Stimulated activated CD8-positive, alpha-beta memory T cell treated with anti-CD3 and anti-CD28 coated beads, Interleukin-15, amount 100 ng/mL, for 24 hours (primary cell): ENCODE measurements at places on chromosomes 4 and X.

DNA sequence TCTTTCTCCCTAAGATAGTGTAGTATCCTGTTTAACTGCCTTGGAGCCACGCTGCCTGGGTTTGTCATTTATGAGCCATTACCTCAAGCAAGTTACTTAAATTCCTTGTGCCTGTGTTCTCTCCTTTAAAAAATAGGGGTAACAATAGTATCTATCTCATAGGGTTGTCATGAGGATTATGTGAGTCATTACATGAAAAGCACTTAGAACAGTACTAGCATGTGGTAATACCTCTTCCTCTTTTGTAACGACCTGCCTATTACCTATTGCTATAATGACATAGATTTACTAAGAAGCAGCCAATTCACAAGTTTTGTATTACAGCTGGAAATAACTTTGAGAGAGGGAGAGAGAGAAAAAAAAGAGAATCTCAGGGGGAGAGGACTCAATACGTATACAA, 834.7 kb downstream of the RAPGEF2 start:
- DNase-seq: no peak

DNA sequence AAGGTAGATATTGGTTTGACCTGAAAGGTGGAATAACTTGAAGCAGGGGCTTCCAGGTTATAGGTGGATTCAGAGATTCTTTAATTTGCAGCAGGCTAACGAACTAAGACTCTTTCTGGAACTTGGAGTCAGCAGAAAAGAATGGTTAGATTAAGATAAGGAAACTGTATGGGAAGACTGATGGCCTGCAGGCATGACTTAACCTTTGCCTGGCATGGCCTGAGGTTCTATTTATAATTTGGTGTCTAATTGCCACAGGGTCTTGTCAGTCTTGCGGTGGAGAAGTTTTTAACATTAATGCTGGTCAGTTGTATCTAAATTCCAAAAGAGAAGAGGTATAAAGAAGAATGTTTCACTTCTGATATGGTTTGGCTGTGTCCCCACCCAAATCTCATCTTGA, 110.3 kb upstream of the VCX3A start:
- DNase-seq: no peak

GRCh38 chrX:37781081-37781480, 1.2 kb downstream of the CYBB start:
- no peak for DNase-seq

GRCh38 chr4:81666491-81666890, 194.8 kb upstream of the RASGEF1B start:
- DNase-seq: no peak

- no peak for DNase-seq
These were observed 345.7 kb upstream of the HS3ST1 start for GRCh38 chr4:11774346-11774745.

GRCh38 chrX:636981-637659, 6.5 kb downstream of the SHOX start:
- DNase-seq: no peak

GRCh38 chrX:118928151-118928550, 46.3 kb upstream of the LONRF3 start:
- DNase-seq: no peak

DNA sequence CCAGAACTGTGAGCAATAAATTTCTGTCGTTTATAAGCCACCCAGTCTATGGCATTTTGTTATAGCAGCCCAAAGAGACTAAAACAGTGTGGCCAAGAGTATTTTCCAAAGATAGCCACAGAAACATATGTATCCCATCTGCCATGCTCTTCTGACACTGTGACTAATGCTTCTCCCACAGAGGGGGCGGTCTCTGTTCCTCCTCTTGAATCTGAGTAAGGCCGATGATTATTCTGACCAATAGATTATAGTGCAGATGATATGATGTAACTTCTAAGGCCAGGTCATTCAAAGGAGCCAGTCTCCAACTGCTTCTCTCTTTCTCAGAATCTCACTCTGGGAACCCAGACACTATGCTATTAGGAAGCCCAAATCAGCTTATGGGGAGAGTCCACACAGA, 570.7 kb downstream of the BCOR start:
- no peak for DNase-seq

DNA sequence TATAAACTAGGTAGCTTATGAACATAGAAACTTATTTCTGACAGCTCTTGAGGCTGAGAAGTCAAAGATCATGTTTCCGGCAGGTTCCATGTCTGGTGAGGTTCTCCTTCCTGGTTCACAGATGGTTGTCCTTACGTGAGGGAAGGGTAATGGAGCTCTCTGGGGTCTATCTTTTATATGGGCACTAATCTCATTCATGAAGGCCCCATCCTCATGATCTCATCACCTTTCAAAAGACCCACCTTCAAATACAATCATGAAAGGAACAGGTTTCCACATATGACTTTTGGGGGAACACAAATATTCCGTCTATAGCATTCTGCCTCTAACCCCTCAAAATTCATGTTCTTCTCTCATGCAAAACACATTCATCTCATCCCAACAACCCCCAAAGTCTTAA, 264.7 kb downstream of the PTTG2 start:
- no peak for DNase-seq

DNA sequence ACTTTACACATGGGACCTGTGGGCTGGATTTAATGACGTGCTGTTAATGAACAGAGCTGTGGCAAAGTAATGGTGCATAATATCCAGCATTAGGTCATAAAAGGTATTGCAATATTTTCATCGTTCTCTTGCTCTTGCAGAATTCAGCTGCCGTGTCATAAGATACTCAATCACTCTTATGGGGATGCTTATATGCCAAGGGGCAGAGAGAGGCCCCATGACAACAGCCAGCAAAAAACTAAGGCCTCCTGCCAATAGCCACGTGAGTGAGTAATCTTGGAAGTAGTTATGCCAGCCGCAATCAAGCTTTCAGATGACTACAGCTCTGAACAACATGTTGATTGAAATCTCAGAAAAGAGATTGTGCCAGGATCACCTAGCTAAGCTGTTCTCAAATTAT, 616.9 kb downstream of the FSTL5 start:
- no peak for DNase-seq

DNA sequence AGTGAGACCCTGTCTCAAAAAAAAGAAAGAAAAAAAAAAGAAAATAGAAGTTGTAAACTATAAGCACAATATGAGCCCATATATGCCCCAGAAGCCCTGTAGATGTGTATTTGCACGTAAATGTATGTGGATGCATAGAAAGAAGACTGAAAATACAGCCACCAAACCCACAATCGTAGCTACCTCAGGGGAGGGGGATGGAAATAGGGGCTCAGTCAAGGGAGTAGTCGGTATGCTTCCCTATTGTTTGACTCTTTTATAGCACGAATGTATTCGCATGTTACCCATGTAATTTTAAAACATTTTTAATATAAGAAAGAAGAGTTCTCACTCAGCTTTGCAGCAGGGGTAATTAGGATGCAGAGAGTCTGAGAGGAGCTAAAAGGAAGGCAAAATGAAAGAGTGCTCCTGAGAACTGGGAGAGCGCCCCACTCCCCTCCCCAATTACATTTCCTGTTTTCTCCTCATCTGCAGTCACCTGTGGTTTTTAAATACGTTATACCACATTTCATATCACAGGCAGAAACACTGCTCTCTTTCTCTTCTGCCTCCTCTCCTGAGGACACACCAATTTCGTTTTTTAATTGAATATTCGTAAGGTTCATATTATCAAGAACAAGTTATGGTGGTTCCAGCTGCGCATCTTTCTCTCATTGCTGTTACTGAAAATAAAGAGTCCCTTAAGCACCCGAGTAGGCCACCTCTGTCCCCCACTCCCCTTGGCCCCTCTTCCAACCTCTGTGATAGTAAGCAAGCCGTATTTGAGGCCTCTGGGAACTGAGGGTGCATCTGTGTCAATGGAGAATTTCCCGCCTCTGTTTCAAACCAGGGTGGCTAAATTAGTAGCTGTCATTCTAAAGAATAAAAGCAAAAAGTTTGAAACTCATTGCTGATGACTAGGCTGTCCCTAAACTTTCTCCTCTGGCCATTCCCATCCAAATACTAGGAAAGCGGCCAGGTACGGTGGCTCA, 10.7 kb downstream of the SEPTIN6 start:
- no peak for DNase-seq

GRCh38 chr4:183185018-183185417, 86.0 kb downstream of the WWC2 start:
- DNase-seq: no peak

DNA sequence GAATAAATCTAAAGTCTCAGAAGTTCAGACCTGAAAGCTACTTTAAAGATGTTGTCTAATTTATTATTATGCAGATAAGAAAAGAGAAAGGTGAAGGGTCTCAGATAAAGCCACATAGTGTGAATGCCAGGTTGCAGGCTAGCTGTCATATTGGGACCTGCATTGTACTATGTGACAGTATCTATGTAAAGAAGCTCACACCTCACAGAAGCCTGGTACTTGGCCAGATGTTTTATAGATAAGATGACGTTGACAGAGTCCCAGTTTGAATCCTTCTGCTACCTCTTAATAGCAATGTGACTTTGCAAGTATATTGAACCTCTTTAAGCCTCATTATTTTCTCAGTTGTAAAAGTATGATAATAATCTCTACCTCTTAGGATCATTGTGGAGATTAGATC, 227.0 kb downstream of the SPRY1 start:
- no peak for DNase-seq

- no peak for DNase-seq
These were observed 454.9 kb downstream of the PDGFC start for GRCh38 chr4:156516698-156517097.

GRCh38 chrX:149629730-149630387, 1.7 kb downstream of the TMEM185A start:
- DNase-seq: no peak

GRCh38 chr4:153509724-153510123, 43.6 kb downstream of the TMEM131L start:
- no peak for DNase-seq

DNA sequence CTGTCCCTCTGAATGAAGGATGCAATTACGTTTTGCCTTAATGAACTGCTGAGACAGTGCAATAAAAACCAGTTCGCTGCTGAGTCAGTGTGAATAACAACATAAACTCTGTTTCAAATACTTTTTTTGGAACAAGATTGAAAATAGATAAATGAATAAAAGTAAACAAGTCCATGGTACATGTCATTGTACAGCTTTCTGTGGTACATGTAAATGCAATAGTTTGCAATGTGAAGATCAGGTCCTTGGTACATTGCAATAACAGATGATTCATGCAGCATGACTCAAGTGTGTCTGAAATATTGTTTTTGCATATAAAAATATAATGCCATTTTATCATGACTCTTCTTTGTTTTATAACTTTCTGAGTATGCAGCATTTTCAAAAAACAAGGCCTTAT, 193.4 kb upstream of the PACRGL start:
- DNase-seq: no peak

DNA sequence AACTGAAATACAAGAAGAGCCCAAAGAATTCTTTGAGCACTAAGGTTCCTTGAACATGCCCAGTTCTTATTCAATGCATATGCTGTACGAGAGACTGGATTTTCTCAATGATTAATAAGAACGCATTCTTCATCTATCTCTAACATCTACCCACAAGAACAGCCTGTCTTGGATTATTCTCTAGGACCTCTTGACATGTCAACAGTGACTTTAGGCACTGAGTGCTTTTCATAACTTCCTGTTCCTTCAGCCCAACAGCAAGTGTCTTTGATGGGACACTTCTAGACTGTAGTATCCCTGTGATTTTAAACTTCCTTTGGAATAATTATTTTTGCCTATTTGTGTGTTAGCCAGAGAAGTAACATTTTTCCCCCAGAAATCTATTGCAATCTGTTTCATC, 69.3 kb downstream of the OPHN1 start:
- no peak for DNase-seq

DNA sequence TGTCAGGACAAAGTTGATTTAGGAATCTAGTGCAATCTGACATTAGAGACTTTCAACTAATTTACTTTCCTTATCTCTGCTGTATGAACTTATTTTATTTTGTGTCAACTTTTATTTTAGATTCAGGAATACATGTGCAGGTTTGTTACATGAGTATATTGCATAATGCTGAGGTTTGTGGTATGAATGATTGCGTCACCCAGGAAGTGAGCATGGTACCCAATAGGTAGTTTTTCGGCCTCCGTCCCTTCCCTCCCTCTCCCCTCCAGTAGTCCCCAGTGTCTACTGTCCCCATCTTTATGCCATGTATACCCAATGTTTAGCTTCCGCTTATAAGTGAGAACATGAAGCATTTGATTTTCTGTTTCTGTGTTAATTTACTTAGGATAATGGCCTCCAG, 68.7 kb upstream of the TEX13D start:
- DNase-seq: no peak

DNA sequence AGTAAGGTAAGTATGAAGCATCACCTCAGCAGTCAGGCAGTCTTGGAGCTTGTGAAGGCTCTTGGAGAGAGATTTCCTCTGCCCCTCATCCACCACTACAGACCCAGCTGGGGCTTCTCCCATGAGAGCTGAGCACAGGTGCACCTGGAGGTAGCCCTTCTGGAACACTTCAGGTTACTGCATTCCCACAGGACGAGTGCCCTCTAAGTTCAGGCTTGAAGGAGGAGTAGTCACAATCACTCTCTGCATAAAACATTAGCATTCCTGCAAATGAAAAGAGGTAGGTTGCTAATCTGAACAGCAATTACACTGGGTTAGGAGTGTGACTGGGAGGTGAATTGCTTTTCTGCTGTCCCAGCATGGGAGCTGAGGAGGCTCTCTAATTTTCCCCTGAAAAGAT, 308.8 kb downstream of the TEX13C start:
- no peak for DNase-seq

GRCh38 chrX:13760426-13760825, 25.9 kb downstream of the OFD1 start:
- no peak for DNase-seq

- DNase-seq: no peak
These were observed 51.7 kb downstream of the TMEM154 start for GRCh38 chr4:152628128-152628527.

DNA sequence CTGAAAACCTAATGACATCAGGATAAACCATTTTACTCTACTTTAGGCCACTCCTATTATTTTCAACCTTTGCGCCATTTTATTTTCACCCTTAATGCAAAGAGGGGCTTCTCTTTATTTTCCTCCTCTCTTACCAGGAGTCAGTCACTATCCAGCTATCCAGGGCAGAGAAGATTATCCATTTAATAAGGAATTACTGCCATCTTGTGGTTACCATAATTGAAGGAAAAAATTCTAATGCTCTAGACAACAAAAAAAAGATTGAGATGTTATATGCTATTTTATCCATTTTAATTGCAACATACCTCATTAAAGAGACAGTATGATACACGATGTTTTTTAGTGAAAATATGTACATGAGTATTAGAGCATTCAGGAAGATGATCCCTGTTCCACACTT, 514.5 kb upstream of the FAM241A start:
- no peak for DNase-seq

GRCh38 chr4:113080050-113080449, 30.6 kb downstream of the ANK2 start:
- DNase-seq: no peak

- DNase-seq: no peak
These were observed 59.7 kb upstream of the ZDHHC15 start for GRCh38 chrX:75582511-75582910.

DNA sequence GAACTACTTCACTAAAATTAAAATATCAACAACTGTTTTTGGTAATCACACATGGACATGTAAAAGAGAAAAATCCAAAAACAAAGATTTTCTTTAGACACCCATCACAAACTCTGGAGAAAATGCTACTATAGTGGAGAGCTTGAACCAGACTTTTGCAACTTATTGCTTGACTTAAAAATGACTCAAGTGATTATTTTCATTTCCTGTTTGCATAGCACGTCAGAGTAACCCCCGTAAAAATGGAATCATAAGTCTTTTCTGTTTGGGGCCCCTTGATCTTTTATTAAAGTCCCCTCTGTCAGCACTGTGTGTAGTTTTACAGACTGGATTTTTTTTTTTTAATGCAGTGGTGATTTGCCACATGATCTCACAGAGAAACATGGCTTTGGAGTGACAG, 79.5 kb downstream of the PRKG2 start:
- no peak for DNase-seq

- DNase-seq: no peak
These were observed 11.6 kb downstream of the TKTL1 start for GRCh38 chrX:154307202-154307601.
